ENCODE measurements at places on chromosomes 12 and 14.

DNA sequence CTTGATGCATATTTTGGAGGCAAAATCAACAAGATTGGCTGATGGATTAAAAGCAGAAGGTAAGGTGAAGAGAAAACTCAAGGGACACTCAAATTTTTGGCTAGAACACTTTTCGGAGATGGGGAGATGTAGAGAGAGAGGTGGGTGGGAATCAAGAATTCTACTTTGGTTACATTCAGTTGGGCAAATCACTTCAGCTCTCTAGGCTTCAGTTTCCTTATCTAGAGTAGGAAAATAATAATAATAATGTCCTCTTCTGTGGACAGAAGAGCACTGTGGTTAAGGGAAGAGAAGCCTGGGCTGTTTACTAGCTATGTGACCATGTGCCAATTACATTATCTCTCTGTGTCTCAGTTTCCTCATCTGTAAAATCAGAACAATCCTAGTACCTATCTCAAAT lies 23.4 kb upstream of the DHRS2 start:
- no peak for DNase-seq

DNA sequence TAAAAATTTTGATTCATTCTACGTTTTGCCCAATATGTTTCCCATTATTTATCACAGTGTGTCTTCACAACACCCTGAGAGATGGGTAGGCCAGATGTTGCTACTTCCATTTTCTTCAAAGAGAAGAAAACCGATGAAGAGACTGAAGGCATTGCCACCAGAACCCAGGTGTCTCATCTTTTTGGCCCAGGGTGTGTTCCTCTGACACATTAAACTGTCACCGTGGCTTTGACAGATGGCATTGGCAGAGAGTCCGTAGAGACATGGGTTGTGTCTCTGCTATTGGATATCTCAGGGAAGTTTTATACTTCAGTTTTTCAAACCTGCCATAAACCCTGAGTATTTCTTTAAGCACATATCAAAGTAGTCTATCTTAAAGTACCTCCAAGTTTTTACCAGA lies 11.3 kb upstream of the NUDT4 start:
- DNase-seq = no peak

- DNase-seq = no peak
These were observed 40.5 kb downstream of the ATP6V1D start for GRCh38 chr14:67319142-67319541.

DNA sequence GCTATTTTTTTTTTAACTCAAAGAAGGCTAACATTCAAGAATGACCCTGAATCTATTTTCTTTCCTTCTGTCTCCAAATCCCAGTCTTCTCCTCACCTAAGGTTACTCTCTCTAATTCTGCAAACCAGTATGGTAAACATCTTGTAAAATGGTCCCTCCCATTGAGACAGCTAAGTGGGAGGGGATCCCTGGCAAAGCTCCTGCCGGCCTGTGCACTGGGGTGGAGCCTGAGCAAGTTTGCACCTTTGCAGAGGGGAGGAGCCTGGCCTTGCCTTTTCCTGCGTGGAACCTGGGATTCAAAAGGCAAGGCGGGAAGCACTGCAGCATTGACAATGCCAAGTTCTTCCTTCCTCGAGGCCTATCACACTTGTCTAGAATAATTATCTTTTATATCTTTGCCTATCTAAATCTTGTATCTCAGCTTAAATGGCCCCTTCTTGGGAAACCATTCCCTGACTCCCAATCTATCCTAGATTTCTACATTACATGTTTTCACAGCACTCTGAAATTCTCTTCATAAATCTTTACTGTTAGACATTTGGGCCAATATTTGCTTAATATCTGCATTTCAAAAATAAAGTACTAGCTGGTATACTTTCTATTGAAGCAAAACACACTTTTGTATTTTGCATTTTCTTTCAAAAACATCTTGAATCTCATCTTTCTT lies 83.0 kb downstream of the EPS8 start:
- DNase-seq = peak; percentile 58

DNA sequence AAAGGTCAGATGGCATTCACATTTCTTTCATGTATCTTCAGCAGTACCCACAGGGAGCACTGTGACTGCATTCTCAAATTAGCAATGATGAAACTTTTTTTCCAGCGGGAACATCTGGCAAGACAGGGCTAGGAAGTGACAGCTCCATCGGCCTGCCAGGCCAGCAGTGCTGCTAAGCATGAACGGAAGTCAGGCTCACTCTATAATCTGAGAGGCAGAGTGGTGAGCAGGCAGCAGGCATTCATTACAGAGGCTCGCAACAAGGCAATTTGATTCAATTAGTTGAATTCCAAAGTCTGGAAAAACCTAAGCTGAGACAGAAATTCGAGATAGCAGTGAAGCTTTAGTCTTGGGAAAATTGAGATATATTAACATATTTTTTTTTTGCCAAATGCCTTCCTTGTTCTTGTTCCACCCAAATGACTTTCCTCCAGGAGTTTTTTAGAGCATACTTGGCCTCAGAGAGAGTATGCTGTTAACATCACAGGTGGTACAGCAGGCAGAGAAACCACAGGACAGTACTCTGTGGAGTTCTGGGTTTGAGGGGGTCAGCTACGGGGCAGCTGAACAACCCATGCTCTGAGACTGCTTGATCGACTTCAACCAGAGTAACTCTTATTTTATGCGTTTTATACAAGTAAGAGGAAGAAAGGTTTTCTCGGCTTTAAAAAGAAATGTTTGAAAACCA lies 414.9 kb downstream of the APAF1 start:
- DNase-seq = no peak

DNA sequence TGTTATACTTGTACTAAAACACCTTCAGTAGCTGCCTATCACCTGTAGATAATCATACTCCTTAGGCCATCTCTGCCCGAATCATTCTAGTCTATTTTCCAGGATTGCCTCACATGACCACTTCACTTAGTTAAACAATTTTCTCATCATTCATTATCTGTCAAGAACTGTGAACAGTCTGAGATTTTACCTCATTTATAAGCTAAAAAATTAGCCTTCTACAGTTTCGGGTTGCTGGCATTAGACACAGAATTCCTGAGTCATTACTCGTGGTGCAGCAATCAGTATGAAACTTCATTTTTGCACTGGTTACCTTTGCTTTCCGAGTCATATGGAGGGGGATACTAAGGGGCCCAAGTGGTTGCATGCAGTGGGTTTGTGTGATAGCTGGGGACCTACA lies 57.6 kb upstream of the OTOGL start:
- DNase-seq = no peak

- DNase-seq = no peak
These were observed 42.4 kb upstream of the CLMN start for GRCh38 chr14:95362138-95362494.

GRCh38 chr12:27824126-27824842 lies 44.2 kb upstream of the MANSC4 start:
- no peak for DNase-seq

DNA sequence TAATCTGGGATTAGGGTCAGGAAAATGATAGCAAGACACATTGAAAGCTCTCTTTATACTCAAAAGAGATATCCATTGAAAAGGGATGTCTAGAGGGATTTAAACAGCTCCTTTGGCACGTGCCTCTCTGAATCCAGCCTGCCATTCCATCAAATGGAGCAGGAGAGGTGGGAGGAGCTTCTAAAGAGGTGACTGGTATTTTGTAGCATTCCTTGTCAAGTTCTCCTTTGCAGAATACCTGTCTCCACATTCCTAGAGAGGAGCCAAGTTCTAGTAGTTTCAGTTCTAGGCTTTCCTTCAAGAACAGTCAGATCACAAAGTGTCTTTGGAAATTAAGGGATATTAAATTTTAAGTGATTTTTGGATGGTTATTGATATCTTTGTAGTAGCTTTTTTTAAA lies 25.4 kb upstream of the PLEKHD1 start:
- no peak for DNase-seq
